NCI-H1694 (cell line): ENCODE measurements at places on chromosomes 2 and 18.

DNA sequence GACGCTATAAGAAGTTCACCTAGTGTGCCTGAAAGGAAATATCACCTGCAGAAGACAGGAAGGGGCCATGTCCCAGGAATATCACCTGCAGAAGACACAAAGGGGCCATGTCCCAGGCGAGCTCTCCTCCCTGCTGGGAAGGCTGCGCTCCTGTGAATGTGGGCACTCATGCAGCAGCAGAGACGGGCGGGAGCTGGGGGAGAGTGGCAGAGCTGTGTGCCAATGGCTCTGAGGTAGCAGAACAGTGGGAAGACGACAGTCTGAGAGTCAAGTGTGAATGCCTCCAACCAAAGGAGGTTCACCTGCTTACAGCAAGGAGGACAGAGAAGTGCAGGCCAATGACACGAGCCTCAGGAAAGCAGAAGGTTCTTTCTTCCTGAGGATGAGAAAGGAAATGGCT is 117.9 kb upstream of the SALL3 start:
- DNase-seq = no peak

DNA sequence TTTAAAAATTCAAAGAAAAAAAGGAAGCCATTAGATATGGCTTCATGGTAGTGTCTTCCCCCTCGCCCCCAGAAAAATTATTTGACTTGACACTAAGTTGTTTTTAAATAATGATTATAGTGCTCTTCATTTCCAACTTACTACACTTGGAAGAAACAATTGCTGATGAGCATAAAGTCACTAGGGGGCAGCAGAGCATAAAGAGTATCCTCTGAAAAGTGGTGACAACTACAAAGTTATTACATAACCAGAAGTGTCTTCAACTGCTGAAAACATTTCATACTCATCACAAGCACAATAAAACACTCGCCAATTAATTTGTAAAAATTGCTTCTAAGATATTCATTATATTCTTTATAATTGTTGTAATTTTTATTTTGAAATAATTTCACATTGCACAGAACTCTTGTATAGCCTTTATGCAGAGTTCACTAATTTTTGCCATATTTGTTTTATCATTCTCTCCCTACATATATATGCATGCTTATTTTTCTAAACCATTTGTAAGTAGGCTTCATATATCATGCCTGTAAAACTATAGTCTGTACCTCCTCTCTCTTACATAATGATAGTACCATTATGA is 54.9 kb downstream of the EXOC6B start:
- DNase-seq = peak; percentile 86

- DNase-seq = no peak
These were observed 213.7 kb downstream of the TRIB2 start for GRCh38 chr2:12930391-12930790.

- DNase-seq = no peak
These were observed 45.4 kb upstream of the DLX2 start for GRCh38 chr2:172147944-172148650.

DNA sequence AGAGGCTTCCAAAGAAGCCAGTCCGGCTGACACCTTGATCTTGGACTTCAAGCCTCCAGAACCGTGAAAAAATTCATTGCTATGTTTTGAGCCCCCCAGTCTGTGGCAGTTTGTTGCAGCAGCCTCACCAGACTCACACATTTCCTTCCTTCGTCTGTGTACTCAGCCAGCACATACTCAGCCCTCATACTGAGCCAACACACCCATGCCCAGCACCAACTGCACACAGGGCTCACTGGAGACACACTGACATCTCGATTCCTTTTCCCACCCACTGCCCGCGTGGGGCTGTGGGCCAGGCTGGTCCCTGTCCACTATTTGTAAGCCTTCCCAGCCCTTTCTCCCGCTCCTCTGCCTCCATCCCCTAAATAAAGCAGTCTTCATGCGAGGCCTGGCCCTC is 24.1 kb upstream of the NMUR1 start:
- DNase-seq = no peak

DNA sequence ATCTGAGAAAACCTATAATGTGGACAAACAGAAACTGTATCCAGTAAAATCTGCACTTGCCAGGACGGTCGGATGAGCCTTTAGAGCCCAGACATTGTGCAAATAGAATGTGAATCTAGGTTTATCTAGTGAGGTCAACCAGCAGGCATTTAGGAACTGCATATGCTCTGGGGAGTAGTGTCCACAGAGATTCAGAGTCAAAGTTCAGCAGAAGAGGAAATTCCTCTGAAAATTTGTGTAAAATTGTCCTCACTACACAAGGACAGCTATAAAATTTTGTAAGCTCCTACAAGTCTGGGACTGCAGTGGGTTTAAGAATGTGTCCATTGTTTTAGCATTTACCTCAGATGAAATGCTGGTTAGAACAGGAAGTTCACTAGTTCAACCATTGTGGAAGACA is 9.8 kb upstream of the NDUFV2 start:
- DNase-seq = no peak

DNA sequence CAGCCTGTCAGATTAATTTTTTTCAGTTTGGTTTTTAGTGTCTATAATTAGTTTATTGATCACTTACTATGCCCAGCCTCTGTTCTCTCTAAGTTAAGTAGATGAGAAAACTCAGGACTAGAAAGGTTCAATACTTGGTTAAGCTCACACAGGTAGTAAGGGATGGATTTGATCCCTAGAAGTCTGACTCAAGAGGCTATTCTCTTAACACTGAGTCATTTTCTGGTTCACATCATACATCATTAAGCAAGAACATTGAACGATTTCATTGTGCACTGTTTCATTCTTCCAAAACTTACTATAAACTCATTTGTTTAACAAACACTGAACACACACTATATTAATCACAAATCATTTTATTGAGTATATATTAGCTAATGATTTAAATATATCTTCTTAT is 54.1 kb upstream of the SLC38A11 start:
- no peak for DNase-seq

- DNase-seq = no peak
These were observed 43.6 kb downstream of the SCTR start for GRCh38 chr2:119480718-119481142.

GRCh38 chr2:60717691-60718090 is 38.4 kb upstream of the PAPOLG start:
- DNase-seq = no peak

DNA sequence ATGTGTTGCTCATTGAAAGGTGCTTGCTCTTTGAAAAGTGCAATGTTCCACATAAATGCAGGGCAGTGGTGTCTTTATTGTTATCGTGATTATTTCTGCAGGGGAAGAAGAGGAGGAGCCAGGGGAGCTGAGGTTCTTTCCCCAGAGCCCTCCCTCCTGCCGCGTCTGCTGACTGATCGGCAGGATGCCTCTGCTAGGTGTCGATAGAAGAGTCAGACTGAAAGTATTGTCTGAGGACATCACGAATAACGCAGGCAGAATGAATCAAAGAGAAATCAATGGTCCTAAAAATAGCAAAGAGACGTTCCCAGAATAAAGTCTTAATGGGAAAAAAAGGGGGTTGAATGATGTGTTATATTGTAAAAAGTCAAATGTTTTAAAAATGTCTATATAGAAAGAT is 47.4 kb upstream of the SIX3 start:
- no peak for DNase-seq

GRCh38 chr2:148906124-148906523 is 31.1 kb downstream of the KIF5C start:
- DNase-seq = no peak

DNA sequence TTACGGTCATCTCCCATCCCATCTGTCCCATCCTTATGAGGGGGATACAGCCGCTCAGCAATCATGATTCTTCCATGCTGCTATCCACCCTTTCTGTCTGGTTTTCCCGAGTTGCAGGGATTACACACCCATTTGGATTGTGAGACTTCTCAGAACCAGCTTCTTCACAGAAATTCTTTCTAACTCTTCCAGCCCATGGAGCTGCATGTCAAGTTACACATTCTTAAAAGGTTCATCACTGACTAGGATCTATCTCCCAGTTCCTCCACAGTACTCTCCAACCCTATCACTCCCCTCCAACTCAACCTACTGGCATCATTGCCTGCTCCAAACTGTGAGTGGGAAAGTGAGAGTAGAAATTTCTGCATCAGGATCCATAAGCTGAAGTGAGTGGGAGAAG is 558.2 kb upstream of the TNP1 start:
- no peak for DNase-seq

GRCh38 chr2:70679259-70679658 is 88.7 kb downstream of the ADD2 start:
- DNase-seq = no peak

- DNase-seq = no peak
These were observed 821 bp upstream of the EPHA4 start for GRCh38 chr2:221572821-221573429.

GRCh38 chr2:85777441-85777861 is 23.7 kb downstream of the ATOH8 start:
- peak; percentile 73 for DNase-seq

DNA sequence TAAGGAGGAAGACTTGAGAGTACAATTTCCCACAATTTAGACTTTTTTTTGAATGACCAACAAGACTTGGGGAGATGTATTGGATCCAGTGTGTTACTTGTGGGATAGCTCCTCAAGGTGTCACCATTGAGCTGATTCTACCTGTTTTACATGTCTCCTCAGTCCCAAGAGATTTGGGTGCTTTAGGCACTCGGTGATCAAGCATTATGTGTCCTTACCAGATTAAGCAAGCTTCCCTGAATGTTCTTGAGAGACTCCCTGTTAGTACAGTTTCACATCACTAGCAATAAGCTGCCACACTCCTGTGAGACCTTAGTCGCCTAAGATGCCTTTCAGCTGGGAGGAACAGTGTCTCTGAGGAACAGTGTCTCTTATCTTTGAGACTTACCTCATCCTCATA is 384.3 kb upstream of the SYT4 start:
- no peak for DNase-seq

DNA sequence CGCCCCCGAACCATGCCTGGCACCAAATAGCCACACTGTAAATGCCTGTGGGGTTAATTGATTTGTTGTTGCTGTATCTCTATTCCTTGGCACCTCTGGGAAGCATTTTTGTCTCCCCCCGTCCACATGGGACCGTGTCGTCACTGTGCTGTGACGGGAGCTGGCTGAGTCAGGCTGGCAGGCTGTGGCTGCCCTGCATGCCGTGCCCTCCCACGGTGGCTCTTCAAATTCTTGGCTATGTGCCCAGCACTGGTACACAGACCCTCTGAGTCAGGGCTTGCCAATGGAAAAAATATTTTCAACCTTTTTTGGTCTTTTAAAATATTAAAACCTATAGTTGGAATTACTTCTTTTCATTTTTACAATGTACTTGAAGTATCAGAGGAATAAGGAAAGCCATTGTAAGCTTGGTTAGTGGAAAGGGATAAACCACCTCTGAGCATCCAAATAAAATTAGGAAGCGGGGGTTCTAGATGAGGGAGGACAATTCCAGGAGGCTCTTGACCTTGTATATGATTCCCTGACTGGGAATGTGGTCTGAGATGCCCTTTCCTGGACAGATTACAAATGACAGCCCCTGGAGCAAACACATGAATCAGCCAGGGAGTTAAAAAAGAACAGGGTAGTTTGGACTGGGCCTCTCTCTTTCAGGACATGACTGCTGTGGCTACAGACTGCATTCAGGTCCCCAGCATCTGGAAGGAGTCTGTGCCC is 59.4 kb downstream of the DGKD start:
- DNase-seq = peak; percentile 62

DNA sequence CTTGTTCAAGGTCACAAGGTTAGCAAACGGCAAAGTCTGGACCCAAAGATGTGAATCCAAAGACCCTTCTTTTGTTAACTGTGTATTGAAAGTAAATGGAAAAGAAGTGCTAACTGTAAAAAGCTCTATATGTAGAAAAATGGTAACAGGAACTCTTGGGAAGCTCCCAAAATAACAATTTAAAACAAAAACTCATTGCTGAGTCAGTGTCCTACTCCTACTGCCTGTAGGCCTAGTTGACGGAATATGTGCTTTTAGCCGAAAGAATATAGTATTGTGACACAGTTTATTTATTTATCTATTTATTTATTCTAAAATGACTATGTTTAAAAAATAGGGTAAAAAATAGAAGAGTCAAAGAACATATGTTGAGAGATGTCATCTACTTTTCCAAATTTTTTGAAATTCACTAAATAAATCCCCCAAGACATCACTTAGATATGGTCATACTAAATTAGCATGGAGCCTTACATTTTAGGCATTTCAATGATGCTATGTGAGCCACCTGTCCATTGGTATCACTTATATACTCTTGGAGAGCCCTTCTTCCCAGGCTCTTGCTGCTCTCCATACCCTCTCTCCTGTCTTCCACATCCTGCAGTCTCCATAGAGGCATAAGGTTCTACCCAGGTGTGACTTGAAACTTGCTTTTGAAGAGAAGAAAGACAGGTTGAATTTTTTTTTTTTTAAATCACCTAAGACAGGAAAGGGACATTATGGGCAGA is 13.7 kb downstream of the COL5A2 start:
- no peak for DNase-seq

GRCh38 chr2:62461707-62462106 is 44.3 kb downstream of the TMEM17 start:
- DNase-seq = no peak

DNA sequence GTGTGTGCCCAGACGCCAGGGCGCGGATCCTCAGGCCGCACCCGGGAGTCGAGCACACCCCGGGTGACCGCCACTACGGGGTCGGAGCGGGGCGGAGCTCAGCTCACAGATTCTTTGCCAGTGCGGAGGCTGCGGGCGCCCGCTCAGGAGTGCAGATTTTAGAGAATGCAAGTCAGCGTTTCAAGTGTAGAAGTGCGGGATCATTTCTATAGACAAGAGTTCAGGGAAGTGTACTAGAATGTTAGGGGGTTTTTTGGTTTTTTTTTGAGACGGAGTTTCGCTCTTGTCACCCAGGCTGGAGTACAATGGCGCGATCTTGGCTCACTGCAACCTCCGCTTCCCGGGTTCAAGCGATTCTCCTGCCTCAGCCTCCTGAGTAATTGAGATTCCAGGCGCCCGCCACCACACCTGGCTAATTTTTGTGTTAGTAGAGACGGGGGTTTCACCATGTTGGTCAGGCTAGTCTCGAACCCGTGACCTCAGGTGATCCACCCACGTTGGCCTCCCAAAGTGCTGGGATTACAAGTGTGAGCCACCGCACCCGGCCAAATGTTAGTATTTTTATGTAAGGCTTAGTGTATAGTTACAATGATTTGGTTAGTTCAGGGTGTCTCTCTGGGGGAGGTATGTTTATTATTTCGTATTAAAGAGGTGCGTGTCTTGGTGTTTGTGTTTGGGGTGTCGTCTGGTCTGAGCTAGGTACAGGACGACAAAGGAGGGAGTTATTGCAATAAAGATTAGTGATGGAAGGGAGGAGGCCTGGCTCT is 619 bp upstream of the FAM168B start:
- peak; percentile 42 for DNase-seq

DNA sequence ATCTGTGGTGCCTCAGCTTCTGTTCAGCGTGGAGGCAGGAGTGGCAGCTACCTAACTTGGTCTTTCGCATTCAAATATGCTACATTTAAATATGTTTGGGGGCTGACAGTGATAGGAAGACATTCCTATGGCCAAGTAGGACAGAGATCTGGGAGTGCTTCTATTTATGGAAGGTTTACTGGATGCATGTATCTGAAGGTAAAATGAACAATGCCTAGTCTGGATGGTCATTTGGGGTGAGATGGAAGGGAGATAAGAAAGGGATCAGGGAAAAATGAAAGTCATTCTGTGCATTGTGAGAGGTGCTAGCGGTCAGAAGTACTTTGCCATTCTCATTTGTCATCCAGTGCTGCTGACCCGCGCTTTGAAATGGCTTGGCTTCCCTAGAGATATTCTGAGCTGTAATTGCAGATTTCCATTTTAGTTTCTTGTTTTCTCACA is 300.9 kb upstream of the FBXO11 start:
- no peak for DNase-seq

- DNase-seq = no peak
These were observed 455 bp downstream of the C18orf32 start for GRCh38 chr18:49486606-49486952.

GRCh38 chr2:71702971-71703898 is 249.9 kb downstream of the DYSF start:
- no peak for DNase-seq
